ENCODE measurements at places on chromosomes 12 and 14. TPM values are rescaled to one million over a fixed set of nuclear protein-coding genes. Genes with fewer than 3 reads are reported as not detected.

Gene CHMP4A
- 13.8 TPM for total RNA-seq

Gene POTEM
- not detected for total RNA-seq

Gene ALDH1L2
- 23.3 TPM for total RNA-seq

Gene PCED1B
- total RNA-seq = 3.2 TPM

Gene PRB2
- not detected for total RNA-seq

Gene GLT1D1
- not detected for total RNA-seq

Gene PRICKLE1
- total RNA-seq = 13.9 TPM

Gene ZNF705A
- total RNA-seq = not detected

Gene RD3L
- total RNA-seq = not detected

Gene NDRG2
- not detected for total RNA-seq

Gene DEPDC4
- total RNA-seq = 1.7 TPM

Gene ZFYVE26
- total RNA-seq = 27.6 TPM

Gene TMEM179
- not detected for total RNA-seq

Gene STON2
- not detected for total RNA-seq

Gene CMKLR1
- 1.7 TPM for total RNA-seq

Gene TGM1
- 2.2 TPM for total RNA-seq

DNA sequence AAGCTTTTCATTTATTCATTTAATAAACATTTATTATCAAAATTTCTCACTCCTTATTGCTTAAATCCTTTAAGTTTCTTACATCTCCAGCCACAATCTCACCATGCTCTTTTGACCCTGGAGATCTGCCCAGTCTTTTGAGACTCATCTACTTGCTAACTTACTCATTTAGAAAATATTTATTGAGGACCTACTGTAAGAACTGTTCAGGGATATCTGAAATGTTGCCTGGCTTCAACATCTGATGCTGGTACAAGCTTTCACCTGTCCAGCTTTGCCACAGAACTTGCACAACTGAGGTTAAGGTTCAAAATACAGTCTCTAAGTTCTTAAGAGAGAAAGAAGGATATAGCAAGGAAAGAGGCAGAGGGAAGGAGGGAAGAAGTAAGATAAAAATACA lies 17.5 kb upstream of the GXYLT1 start:
- DNase-seq = no peak

DNA sequence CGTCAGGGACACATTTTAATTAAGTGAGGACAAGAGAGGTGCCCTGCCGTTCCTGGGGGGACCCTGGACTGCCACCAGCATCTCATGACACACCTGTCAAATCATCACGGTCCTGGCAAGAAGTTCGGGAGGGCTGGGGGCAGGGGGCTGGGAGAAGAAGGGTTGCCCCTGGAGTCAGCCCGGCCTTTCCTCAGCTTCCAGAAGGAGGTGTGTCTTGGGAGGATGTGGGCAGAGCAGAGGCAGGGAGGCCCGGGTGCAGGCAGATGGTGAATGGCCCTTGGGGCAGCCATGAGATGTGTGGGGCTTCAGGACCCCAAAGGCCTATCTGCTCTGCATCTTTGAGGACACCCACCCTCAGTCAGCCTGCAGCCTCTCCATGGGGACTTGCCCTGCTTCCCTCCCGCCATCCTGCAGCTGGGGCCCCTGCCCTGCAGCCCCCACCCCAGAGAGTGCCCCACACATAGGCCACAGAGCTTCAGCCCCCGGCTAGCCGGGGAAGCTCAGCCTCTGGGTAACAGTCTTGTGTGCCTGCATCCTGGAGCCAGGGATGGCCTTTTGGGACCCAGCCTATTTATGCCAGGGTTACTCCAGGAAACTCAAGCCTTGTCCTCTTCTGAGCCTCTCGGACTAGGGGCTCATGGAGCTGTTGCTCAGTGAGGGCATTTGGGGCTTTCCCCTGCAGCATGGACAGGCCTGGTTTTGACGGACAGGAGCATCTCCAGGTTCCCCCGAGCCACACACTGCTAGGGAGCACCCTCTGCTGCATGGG lies 178.5 kb downstream of the KIF26A start:
- no peak for DNase-seq

DNA sequence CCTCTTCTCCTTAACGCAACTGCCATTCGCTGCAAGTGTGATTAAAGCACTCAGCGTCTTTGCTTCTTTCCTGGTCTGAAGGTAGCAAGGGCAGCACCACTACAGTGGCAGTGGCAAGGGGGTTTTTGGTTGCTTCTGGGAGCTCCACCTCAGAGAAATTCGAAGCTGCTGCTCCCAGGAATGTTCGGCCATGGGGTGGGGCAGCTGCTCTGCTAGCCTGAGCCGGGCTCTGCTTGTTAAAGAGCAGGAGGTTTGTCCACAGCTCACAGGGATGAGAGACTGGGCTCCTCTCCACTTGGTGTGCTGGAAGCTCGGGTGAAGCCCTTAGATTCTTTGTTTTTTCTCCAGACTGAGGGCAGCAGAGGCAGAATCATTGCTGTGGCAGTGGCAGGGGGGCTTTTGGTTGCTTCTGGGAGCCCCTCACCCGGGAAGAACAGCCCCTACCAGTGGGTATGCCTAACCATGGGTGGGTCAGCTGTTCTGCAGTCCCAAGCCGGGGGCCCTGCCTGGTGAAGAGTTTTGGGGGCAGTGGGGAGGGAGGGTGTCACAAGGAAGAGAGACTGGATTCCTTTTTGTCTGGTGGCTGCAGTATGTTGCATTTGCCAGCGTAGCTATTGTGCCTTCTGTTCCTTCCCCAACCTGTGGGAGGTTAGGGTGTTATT lies 340.2 kb downstream of the AEBP2 start:
- peak; percentile 38 for DNase-seq

DNA sequence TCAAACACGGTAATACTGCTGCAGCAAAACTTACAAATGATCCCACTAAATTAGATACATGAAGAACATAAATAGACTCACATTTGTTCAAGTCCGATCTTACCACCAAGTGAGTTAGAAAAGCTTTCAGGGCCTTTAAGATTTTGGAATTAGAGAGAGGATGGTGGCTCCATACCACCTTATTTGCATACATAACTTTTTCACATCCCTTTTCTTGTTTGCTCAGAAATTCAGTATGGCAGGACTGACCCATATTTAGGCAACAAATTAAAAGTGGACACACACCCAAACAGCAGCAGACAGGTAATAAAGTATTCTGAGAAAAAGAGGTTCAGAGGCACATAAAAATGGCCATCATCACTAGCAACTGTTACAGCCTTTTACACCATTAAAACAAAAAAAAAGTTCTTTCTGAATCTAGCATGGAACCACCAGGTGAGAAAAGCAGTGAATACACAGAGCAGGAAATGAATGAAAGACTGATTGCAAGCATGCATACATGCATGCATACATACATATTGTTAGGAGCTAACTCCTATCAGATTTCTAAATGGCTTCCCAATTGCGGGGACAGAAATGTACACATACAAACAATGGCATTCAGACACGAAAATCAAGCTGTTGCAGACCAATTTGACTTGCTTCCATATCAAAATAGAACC lies 23.3 kb downstream of the STXBP6 start:
- DNase-seq = no peak

DNA sequence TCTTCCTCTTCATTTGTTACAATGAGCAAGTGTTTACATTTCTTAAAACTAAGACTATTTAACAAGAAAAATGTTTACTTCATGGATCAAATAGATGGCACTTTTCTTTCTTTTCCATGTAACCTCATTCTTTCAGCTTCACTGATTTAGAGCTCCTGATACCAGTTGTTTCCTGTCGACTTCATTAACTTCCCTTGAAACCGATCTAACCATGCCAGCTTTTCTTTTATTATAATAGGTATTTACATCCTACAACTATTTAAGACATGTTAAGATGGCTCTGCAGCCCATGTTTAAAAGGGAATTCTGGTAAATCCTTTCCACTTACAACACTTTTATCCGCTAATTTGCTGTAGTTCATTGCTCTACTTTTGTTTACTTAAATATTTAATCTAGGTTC lies 107.3 kb upstream of the DCN start:
- no peak for DNase-seq

- no peak for DNase-seq
Observed at GRCh38 chr12:47433876-47434275, 272.0 kb downstream of the RPAP3 start.

GRCh38 chr14:81819344-81819743 lies 285.7 kb upstream of the SEL1L start:
- DNase-seq = no peak

DNA sequence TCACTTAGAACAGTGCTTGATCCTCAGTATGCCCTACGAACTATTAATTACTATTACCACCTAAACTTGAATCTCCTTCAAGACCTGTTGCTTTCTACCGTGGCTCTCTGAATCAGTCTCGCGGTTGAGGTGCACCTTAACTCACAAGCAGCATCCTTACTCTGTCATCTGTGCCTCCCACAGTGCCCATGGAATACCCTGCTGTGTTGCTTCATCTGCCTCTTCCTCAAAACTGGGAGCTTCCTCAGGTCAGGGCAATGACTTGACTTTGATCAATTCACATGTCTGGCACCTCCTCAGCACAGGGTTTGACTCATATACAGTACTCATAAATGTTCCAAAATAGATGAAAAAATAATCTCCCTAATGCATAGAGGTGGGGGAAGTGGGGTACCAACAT lies 305.9 kb downstream of the NUAK1 start:
- DNase-seq = no peak

DNA sequence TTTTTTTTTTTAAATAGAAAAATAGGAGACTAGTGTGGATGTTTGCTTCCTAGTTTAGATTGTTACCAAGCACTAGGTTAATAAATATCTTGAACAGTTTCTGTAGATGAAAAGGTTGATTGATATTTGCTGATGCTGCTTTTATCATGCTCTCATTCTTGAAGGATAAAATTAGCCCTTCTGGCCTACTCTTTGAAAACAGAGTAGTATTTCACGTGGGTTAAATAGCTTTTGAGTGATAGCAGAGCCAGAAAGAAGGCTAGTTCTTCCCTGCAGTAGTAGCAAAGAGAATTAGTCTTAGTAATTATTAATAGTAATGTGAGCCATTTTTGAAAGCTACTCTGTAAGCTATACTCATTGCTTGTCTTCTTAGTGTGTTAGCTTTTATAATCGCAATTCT lies 5.2 kb downstream of the NEDD1 start:
- DNase-seq = no peak

- peak; percentile 10 for DNase-seq
Observed at GRCh38 chr12:49231878-49232655, 32.8 kb upstream of the TUBA1C start.

DNA sequence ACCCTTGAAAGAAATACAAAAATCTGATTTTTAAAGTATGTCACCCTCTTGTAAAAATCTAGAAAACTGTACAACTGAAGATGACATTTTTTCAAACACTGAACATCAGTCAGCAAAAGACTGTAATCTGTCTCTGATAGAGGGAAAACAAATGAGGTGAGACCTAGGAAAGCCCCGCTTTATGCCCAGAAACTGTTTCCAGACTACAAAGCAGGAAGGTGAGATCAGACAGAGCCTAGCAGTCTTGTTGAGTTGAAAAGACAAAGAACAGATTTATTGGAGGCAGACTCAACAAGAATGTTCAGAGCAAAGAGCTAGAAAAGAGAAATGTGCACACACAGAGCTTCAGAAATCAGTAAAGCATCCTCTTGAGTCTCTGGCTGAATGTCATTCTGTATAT lies 873.6 kb downstream of the LRFN5 start:
- DNase-seq = no peak

GRCh38 chr12:93126069-93126474 lies 197.0 kb upstream of the EEA1 start:
- DNase-seq = no peak

DNA sequence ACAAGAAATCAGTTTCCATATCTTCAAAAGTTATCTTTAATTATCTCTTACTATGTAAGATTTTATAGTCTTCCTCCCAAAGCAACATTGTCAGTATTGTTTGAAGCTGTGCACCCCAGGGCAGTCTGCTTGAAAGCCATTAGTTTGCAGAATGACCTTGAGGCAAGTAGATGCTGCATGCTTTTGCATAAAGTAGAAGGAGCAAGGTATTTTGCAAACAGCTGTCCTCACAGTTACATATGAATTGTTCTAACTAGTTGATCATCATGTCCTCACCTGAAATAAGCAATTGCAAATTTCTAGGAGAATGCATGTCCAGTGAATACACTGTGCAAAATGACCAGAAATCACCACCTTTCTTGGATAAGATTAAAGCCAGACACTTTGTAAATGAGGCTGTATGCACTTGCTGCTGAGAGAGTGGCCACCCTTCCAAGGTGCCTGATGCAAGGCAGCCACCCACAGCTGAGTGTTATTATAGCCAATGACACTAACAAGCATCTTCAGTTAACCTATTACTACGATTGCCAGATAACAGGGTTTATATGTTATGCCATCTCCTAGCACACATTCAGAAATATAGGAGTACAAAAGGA lies 730.0 kb upstream of the TMEM132C start:
- no peak for DNase-seq

- DNase-seq = no peak
Observed at GRCh38 chr14:23013054-23013748, 3.3 kb upstream of the C14orf93 start.

DNA sequence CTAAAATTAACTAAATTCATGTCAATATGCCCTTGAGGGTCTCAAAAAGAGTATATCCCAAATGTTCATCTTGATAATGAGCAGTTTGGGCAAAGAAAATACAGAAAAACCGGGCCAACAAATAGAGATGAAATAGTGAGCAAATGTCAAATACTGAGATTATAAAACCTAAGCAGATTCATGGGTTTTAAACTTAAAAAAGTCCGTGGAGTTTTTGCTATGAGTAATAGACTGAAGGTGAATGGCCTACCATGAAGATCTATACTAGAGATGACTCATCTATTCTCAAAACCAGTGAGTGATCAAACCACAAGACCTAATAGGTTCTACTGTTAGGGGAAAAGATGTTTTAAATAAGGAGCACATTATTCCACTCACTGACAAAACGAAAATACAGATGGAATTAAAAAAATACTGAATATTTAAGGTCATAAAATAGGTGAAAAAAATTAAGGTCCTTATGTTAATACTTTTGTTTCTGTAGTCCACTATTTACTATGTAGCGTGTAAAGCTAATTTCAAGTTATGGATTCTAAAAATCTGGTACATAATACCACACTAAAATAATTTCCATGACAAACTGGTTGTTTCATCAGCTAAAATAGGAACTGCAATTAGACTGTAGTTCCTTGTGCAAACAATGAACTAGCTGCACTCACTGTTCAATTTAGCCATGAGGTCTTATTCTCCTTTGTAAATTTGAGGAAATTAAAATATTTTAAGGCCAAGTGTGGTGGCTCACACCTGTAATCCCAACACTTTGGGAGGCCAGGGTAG lies 5.0 kb downstream of the HNRNPC start:
- peak; percentile 66 for DNase-seq

- peak; percentile 41 for DNase-seq
Observed at GRCh38 chr12:49451468-49452259, 84.4 kb downstream of the SPATS2 start.

- DNase-seq = no peak
Observed at GRCh38 chr12:115868624-115869023, 408.9 kb downstream of the MED13L start.

DNA sequence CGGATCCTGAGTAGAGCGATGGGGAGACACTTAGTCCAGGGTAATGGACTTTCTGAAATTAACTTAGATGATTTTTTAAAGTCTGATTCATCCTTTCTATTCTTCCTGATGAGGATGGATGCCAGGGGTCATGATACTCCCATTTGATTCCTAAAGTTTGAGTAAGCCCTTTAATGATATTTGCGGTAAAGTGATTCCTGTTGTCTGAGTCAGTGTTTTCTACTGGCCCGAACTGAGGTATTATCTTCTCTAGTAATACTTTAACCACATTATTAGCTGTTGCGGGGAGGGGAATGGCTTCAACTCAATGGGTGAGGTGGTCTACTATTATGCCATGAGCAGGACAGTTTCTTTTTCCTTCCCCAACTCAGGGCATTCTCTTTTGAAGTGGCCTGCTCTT lies 111.6 kb downstream of the RIN3 start:
- DNase-seq = peak; percentile 94
